ENCODE measurements at places on chromosomes 4 and X. TPM values are rescaled to one million over a fixed set of nuclear protein-coding genes. Genes with fewer than 3 reads are reported as not detected.

The WDR45 gene
- total RNA-seq: 46.5 TPM

The RS1 gene
- not detected for total RNA-seq

GRCh38 chr4:124282301-124282898 is 430.1 kb downstream of the ANKRD50 start:
- no peak for DNase-seq

DNA sequence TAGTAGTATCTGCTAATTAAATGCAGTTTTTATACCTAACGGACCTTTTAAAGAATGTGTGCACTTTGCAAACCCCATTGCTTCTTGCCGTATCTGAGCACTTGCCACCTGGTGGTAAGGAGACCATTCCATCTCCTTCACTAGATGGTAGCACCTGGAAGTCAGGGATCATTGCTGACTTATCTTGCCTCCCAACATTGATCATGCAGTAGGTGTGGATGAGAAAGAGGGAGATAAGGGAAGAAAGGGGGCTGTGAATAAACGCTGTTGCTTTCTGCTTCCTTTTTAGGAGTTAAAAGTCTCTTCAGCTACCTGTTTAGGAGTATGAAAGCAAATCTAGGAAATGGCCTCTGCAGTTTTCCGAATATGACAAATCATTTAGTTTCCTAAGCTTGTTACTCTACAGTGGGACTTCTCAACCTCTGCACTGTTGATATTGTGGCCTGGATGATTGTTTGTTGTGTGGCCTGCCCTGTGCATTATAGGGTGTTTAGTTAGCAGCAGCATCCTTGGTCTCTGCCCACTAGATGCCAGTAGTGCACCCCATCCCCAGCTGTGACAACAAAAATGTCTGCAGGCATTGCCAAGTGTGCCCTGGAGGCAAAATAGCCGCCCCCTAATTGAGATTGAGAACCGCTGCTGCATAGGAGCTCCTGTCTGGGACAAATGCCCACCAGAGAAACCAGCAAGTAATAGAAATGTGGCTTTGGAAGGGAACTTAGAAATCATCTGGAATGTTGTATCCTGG is 38.8 kb downstream of the GAB1 start:
- peak; percentile 62 for DNase-seq

- no peak for DNase-seq
Measured at GRCh38 chr4:112492321-112492720, 23.7 kb downstream of the NEUROG2 start.

DNA sequence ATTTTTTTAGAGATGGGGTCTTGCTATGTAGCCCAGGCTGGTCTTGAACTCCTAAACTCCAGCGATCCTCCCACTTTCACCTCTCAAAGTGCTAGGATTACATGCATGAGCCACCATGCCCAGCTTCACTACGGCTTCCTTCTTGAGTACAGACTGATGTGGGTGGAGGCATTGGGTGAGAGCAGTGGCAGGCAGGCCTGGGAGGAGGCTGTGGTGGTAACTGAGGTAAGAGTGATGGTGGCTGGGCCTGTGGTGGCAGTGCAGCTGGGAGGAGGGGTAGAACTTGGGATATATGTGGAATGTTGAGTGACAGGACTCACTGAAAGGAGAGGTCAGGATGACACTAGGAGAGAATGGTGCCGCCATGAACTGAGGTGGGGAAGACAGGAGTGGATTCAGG is 80.9 kb downstream of the MED28 start:
- DNase-seq: no peak

DNA sequence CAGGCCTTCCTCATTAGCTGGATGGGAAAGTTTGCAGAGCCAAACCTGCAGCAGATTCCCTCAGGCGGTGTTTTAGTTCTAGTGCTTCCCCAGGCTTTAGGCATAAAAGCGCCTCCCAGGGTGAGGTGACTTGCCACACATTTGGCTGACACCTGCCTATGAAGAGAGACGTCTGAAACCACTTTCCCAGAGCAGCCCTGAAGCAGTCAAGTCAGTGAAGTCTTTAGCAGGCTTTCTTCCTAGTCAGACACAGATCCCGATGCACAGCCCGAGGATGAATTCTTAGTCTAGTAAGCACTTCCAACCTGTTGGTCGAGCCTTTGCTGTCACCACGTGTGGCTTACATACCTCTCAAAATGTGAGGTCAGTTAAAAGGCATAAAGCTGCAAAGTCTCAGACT is 484.1 kb downstream of the SMARCA1 start:
- DNase-seq: no peak

GRCh38 chrX:108304210-108304609 is 134.0 kb downstream of the COL4A6 start:
- DNase-seq: peak; percentile 36

DNA sequence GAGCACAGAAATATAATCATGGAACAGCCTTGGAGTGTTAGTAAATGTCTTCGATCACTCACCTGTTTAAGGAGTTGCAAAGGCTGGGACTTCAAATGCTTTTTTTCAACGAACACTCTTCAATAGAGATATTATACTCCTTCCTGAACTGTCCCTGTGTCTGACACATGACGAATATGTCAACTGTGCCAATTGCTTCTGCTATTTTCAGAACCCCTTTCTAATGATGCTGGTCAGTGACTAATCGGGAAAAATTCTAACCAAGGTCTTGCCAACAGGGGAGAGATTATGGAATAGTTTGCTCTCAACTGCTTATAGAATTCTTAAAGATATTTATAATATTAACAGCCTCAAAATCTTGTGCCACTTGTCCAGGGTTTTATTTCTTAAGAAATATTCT is 8.5 kb upstream of the KLHL34 start:
- no peak for DNase-seq

The OTC gene
- not detected for total RNA-seq

DNA sequence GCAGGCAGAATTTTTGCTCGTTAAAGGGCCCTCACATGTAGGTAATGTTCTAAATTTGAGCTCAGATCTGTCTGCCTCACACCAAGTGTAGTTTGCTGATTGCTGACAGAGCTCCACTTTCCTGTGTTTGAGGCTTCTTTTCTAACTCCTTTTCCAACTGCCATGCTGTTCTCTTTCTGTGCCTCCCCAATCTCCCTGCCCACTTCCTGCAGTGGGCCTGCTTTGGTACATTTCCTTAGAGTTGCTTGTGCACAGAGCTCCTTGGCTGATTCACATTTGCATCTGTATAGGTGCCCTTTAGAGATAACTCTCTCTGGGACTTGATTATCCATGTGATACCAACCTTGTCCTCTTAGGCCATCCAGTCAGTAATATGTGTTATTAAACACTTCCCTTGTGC is 4.5 kb downstream of the MED28 start:
- no peak for DNase-seq

- no peak for DNase-seq
Measured at GRCh38 chr4:80922941-80923340, 107.6 kb upstream of the BMP3 start.

DNA sequence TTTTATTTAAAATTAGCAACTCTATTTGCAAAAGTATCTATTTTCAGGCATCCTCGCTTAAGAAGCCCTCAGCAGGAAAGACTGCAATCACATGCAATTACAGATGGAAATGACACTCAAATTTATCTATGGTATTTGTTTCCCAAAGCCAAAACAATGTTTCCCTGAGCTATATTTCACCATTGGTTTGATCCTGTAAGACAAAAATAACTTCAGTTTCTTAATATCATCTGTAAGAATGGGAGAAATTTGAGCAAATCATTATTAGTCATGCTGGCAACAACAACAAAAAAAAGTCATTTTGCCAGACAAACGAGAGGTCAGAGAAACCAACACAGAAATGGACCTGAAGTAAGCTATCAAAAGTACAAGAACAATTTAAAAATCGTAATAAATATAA is 204.1 kb downstream of the NR3C2 start:
- no peak for DNase-seq

The TLR7 gene
- total RNA-seq: not detected

- DNase-seq: no peak
Measured at GRCh38 chr4:105058177-105058812, 88.4 kb upstream of the TET2 start.

The PRR32 gene
- not detected for total RNA-seq

GRCh38 chrX:46850771-46851170 is 13.9 kb downstream of the RP2 start:
- DNase-seq: no peak

The EPHA5 gene
- not detected for total RNA-seq

DNA sequence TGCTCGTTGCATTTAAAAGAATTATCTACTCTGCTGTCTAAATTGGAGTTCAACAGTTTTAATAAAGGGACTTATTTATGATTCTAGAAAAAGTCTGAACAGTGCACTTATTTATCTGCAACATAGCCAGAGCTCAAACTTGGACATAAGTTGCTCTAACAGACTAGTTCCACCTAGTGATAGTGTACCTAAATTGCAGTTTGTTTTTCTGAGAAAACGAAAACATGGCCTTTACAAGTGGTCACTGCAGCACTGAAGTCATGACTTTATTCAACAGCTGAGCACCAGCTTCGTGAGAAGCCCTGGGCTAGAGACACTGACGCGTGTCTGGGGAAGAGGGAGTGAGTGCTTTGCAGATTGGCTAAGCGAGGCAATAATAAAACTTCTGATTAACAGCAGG is 77.3 kb upstream of the IGSF1 start:
- peak; percentile 44 for DNase-seq

The SSX1 gene
- total RNA-seq: not detected

The PALLD gene
- total RNA-seq: 2.5 TPM

The FLNA gene
- total RNA-seq: 482 TPM

- no peak for DNase-seq
Measured at GRCh38 chr4:153451911-153452657, 14.1 kb upstream of the TMEM131L start.

- DNase-seq: no peak
Measured at GRCh38 chr4:113784497-113785250, 23.1 kb upstream of the CAMK2D start.

GRCh38 chr4:89299153-89299791 is 8.3 kb downstream of the GPRIN3 start:
- DNase-seq: peak; percentile 45

The CTSO gene
- total RNA-seq: 1.3 TPM

DNA sequence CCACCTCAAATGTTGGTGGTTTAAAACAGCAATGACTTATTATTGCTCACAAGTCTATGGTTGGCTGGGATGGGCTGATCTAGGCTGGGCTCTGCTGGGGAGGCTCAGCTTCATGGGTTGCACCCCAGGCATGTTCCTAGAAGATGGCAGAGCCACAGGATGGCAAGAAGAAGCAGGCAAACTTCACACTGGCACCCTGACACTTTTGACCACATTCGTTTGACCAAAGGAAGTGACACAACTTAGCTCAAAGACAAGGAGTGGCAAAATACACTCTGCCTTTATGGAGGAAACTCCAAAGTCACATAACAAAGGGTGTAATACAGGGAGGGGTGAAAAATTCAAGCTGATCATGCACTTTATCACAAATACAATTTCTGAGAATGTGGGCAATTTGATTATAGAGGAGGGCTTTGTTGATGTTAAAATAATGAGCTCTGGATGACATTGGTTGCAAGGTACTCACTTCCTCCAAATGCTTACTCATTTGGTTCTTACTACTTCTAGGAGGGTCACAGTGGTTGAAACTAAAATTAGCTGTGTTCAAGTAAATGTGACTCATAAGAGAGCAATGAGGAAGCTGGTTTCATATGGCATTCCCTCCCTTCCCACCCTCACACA is 249.2 kb upstream of the RPS6KA3 start:
- DNase-seq: peak; percentile 82

GRCh38 chr4:132382243-132382642 is 766.9 kb upstream of the PCDH10 start:
- no peak for DNase-seq

GRCh38 chrX:91080822-91081221 is 353.8 kb upstream of the PABPC5 start:
- DNase-seq: no peak

The FAM184B gene
- total RNA-seq: not detected

- no peak for DNase-seq
Measured at GRCh38 chr4:185794637-185795036, 17.4 kb downstream of the SORBS2 start.

- DNase-seq: no peak
Measured at GRCh38 chr4:105306158-105306781, 159.6 kb downstream of the TET2 start.

The NPY1R gene
- total RNA-seq: 0.13 TPM

The FGA gene
- not detected for total RNA-seq

The PTCHD1 gene
- total RNA-seq: not detected

DNA sequence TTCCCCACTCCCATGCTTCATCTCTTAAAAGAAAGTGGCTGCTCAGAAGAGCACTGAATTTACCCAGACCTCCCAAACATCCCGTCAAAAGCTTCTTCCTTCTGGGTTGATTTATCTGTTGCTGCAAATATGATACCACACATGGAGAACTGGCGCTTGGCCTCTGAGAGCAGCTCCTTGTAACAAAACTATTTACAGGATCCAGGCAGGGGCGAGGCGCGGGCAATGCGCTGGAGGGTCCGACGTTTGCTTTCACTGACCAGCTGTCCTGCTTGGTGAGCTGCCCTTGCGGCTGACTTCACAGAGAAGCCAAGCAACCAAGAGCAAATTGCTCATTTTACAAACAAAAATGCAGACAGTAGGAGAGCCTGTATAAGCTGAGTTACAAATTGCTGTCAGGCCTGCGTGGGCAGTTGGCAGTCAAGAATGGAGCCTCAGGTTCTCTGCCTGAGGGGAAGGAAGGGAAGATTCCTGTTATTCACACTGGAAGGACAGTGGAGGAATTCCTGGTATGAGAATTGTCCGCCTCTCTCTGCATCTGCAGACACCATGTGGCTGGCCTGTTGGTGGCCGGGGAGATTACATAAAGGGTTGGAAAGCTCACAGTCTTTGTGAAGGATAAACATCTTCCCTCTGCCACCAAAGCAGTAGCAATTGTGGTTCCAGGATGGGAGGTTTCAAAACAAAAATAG is 192.2 kb upstream of the LEF1 start:
- DNase-seq: no peak

GRCh38 chr4:155854582-155855226 is 11.4 kb downstream of the ASIC5 start:
- DNase-seq: no peak

DNA sequence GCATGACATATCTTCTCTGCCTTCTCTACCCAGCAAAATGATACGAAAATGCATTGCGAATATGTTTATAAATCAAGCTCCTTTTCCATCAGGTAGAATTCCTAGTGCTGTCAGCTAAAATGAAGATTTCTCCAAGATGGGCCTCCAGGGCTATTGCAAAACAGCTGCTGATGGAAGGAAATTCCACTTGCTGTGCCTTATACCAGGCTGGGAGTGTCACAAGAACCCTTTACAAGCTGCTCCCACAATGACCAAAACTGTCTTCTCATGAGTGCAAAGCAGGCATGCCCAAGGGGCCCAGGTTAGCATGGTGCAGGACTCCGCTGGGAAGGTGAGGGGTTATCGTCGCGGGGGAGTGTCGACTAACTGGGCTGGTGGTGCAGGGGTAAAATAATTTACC is 8.7 kb downstream of the HNRNPH2 start:
- no peak for DNase-seq

DNA sequence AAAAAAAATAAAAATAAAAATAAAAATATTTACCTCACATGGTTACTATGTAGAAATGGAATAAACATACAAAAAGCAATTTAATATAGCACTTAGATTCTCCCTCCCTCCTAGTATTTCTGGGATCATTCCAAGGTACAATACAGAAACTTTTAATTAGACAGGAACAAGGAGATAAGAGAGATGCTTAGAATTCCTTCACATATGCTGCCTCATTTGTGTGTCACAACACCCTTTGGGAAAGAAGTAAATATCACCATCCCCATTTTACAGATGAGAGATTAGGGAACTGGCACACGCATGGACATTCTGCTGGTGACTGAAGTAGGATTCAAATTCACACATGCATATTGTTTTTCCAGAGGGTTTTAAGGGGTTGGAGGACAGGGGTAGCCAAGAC is 164.2 kb downstream of the APBB2 start:
- DNase-seq: no peak

- DNase-seq: no peak
Measured at GRCh38 chr4:102787096-102787881, 26.5 kb upstream of the MANBA start.

The GLOD5 gene
- total RNA-seq: 0.63 TPM

The GC gene
- not detected for total RNA-seq
